ENCODE measurements at places on chromosomes 3 and 15.
A peak's percentile ranks its signal among the peaks of the same experiment; 100 is the strongest.

GRCh38 chr3:2793987-2794386 is 316.2 kb downstream of the IL5RA start:
- no peak for DNase-seq

- no peak for DNase-seq
Measured at GRCh38 chr3:63538919-63539318, 113.6 kb upstream of the SNTN start.

- no peak for DNase-seq
Measured at GRCh38 chr15:55118344-55118870, 78.3 kb downstream of the RSL24D1 start.

DNA sequence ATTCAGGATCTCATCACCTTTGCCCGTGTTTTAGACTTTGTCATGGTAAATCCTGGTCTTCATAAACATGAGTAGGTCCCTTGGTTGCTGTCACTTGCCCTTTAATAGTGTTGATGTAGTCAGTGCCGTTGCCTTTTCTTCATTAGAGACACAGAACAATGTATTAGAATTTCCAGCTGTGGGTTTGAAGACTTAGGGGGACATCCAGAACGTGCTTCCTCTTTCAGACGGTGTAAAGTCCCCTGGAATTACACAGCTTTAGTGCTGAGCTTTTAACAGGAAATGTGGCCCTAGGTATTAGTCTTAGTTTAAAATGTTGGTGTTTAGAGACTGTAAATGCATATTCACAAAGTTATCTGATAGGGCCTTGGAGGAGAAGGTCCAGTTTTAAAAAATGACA is 8.8 kb upstream of the LRCH3 start:
- no peak for DNase-seq

DNA sequence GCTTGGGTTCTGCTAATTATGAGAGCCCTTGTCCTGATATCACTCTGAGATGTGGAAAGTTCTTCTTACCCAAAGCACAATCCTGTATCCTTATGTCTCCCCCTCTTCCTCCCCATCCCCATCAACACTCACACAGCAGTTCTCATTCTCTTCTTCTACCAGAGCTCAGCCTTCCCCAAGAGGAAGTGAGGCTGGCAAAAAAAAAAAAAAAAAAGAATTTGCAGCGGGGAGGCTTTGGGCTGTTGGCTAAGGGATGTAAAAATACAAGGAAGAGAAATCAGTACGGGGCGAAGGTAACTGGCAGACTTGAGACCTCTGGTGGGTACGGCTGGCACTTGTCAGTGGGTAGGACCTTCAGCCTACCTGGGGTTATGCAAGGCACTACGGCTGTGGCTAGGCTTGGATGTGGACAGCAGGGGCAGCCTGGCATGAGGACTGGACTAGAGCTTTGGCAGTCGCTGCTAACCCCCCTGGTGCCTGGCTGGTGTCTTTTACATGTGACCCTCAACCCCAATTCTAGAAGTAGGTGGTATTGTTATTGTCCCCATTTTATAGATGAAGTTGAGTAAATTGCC is 5.4 kb downstream of the VIPR1 start:
- no peak for DNase-seq

DNA sequence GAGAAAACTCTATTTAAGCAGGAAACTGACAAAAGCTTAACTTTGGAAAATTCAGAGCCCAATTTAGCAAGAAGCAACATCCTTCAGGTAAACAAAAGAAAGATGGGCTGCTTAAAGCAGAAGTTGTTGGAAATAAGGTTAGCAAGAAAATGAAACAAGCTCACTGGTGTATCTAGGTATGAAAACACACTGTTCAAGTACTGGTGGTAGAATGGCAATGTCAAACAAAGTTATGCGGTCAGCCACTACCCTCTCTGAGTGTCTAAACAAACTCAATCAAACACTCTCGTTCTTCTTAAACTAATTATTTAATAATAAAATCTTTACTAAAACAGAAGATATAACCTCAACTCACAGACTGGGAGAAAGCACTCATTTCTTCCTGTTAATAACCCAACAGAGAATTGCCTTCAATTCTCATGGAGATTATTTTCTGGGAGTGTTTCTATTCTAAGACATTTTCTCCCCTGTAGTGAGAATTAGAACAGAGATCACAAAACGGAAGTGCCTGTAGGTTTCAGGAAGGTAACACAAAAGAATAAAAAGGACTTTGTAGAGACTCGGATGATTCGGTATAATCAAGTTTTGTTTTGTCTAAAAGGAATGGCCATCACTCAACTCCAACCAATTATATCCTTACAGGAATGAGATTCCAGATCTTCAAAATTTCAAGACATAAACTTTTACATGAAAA is 28.9 kb downstream of the PRICKLE2 start:
- DNase-seq, result no peak

GRCh38 chr3:193574488-193575070 is 18.4 kb upstream of the OPA1 start:
- no peak for DNase-seq

- no peak for DNase-seq
Measured at GRCh38 chr3:115021061-115021460, 126.0 kb downstream of the ZBTB20 start.

GRCh38 chr15:22989576-22990477 is 9.7 kb upstream of the CYFIP1 start:
- no peak for DNase-seq

GRCh38 chr15:59524331-59524731 is 86.3 kb downstream of the FAM81A start:
- no peak for DNase-seq

GRCh38 chr3:33521736-33522135 is 81.5 kb upstream of the UBP1 start:
- no peak for DNase-seq

GRCh38 chr15:65790694-65791334 is 1.3 kb downstream of the DENND4A start:
- DNase-seq, result no peak

GRCh38 chr3:194592798-194593752 is 40.1 kb downstream of the TMEM44 start:
- no peak for DNase-seq

DNA sequence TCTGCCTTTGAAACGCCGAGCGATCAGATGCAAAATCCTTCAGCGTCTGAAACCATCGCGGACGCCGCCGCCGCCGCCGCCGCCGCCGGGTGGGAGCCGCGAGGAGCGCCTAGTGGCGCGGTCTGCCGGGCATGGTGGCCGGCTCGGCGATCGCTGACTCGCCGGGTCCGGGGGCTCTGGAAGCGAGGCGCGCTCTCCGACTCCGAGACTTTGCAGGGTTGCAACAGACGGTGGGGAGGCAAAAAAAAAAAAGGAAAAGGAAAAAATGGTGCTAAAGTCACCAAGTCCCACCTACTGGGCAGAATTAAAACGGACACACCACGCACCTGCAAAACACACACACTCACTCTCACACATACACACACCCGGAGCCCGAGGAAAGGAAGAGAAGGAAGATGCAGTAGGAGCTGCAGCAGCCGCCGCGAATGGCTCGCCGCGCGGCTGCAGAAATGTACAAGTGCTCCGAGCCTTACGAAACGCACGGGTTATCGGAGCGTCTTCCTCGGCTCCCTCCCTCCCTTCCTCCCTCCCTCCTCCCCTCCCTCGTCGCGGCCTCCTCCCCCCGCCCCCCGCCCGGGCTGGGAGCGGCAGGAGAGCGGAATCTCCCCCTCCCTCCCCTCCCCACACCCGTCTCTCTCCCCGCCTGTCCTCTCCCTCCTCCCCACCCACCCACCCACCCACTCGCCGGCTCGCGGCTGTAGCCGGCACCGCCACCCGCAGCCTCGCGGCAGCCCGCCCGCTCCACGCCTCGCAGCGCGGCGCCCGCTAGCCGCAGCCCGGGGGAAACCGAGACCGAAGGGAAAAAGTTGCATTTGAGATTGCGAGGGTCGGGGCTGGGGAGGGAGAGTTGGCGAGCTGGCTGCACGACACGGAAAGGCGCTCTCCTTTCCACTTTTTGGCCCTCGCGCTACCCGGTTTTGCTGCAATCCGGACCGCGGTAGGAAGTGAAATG is at the start of gene NTRK3:
TSS of gene NTRK3 (minus strand) at position 461 of the 952 bp plus-strand sequence. CDS start 586 bp downstream, outside the sequence.
- peak; percentile 5 for DNase-seq

DNA sequence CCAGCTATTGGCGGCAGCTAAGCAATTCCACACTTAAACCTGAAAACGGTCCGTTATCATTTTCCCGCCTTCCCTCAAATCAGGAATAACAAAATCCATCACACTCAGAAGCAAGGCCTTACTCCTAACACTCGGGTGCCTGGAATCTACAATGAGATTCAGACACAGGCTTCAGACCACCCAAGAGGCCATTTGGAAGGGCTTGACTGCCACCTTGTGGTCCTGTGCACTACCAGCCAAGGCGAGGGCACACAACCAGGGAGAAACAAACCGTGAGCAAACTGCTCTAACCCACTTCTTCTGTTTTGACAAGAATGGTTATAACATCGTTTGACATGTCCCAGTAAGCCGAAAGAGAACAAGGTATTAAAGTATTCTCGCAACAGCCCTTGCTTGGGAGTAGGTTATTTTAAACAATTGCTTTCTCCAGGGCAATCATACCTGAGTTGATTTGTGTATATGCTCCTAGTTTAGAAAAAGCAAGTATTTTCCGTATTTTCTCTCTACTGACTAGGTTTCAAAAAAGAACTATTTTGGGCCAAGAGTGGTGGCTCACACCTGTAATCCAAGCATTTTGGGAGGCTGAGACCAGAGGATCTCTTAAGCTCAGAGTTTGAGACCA is 40.1 kb upstream of the TAFA4 start:
- peak; percentile 49 for DNase-seq

DNA sequence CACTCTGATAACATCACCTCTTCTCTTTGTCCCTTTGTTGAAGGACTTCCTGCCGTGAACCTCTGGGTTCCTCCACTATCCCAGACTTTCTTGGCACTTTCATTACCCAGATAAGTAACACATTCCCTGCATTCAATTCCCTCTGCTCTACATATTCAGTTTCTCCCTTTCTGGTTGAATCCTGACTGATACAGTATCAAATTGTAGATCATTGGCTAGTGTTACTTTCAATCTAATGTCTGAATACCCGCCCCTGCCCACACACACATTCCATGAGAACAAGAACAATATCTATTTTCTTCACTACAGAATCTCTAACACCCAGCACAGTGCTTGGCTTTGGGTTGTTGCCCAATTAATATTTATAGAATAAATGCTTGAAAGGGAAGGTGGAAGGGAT is 163.5 kb downstream of the ABHD5 start:
- no peak for DNase-seq

GRCh38 chr3:39506863-39507262 is 39.4 kb downstream of the MOBP start:
- DNase-seq, result no peak

- no peak for DNase-seq
Measured at GRCh38 chr15:96237002-96237401, 93.5 kb upstream of the NR2F2 start.

DNA sequence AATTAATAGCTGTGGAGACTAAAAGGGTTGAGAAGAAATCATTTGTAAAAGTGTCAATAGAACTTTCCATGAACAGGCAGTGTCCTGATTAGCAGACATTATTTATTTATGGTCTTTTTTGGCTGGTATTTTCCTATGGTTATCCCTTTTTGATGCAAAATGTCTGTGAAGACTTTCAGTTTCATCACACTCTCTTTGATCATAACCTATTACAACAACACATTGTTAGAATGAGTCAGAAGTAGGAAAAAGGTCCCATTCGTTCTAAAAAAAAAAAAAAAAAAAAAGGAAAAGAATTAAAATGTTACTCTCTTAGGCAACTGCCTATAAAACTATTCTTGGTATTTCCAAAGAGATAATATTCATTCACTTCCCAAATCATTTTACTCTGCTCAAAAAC is 62.1 kb downstream of the SLC49A4 start:
- DNase-seq, result no peak

- no peak for DNase-seq
Measured at GRCh38 chr3:139827833-139828232, 107.2 kb upstream of the CLSTN2 start.

Data from activated CD4-positive, alpha-beta T cell treated with anti-CD3 and anti-CD28 coated beads, Interleukin-2, Interleukin-4, amounts not matched to agents 100 ng/mL and 50 ng/mL, durations not matched to agents 16 hours and 8 hours (primary cell).